ENCODE measurements at places on chromosomes 5 and 9.

GRCh38 chr9:71859939-71860338 lies 51.1 kb downstream of the ABHD17B start:
- no peak for DNase-seq

DNA sequence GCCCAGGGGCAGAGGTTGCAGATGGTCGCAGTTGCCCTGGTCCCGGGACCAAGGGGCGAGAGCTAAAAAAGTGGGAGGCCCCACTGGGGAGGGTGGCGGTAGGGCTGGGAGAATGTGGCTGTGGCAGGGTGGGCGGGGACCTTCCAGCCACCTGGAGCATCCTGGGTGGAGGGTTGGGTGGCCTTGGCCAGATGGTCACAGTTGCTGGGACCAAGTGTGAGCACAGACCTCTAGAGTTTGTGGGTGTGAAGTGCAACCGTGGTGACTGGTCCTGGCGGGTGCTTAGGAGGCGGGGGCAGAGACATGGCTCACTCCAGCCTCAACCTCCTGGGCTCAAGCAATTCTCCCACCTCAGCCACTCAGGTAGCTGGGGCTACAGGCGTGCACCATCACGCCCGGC lies 5.7 kb upstream of the TRAF2 start:
- no peak for DNase-seq

DNA sequence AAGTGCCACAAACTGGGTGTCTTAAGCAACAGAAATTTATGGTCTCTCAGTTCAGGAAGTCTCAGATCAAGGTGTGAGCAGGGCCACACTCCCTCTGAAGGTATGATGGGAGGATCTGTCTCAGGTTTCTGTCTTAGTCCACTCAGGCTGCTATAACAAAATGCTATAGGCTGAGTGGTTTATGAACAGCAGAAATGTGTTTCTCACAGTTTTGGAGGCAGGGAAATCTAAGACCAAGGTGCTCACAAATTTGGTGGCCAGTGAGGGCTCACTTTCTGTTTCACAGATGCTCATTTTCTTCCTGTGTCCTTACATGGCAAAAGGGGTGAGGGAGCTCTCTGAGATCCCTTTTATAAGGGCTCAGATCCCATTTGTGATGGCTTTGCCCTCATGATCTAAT lies 281.4 kb downstream of the CWC27 start:
- no peak for DNase-seq

GRCh38 chr9:84325347-84325973 lies 15.1 kb downstream of the SLC28A3 start:
- DNase-seq, result no peak

DNA sequence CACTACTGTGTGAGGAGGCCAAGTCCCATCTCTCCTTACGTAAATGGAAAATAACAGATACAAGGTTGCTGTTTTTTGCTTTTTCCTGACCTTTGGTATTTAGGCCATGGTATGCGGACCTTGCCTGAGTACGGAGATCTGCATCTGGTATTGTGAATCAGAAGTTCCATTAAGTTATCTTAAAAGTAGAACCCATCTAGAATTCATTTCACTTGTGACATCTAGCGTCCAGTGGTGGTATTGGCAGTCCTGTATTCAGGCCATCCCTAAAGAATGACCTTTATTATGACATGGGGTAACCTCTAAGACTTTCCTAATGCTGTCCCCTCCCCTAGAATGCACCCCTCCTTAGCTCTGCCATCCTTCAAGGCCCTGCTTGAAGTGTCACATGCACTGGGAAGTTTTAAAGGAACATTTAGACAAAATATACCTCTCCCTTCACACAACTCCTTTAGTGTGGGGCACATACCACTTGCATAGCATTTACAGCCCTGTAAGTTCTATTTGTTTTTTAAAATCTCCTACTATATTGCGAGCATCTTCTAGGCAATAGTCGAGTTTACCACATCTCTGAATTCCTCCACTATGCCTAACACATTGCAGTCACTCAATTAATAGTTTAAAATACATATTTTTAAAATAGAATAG lies 1.9 kb upstream of the SPDL1 start:
- peak; percentile 38 for DNase-seq

DNA sequence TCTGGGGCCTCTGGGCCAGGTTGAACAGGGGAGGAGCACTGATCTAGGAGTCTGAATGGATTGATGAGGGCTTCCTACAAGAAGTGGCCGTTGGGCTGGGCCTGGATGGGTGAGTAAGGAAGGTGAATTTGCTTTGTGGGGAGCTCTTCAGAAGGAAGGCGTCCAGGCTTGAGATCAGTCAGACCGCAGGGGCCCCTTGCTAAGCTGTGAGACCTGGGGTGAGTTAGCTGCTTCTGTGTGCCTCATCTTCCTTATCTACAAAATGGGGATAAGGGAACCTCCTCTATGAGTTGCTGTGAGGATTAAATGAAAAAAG lies 1.1 kb upstream of the SYNPO start:
- no peak for DNase-seq

GRCh38 chr5:105054406-105054805 lies 1491.8 kb upstream of the NUDT12 start:
- DNase-seq, result no peak

DNA sequence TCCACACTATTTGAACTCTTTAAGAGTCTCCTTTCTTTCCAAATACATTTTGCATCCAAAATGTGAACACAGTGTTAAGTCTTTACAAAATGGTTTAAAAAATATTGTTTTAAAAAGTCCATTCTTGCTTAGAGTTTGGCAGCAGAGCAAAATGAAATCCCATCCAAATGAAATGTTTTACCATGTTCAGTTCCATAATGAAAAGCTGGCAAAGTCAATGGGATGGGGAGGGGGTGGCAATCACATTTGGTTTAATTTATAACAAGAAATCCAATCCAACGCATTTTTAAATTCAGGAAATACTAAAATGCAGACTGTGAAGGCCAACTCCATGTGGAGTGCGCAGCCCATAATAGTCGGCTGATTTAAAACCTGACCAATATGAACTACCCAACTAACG lies 39.4 kb downstream of the MRPL36 start:
- DNase-seq, result no peak

- no peak for DNase-seq
These were observed 35.7 kb upstream of the OTULINL start for GRCh38 chr5:14545862-14546261.

GRCh38 chr9:121305269-121305994 lies 37.5 kb downstream of the GSN start:
- no peak for DNase-seq

- DNase-seq, result no peak
These were observed 77.0 kb downstream of the GALNT10 start for GRCh38 chr5:154267516-154267915.

DNA sequence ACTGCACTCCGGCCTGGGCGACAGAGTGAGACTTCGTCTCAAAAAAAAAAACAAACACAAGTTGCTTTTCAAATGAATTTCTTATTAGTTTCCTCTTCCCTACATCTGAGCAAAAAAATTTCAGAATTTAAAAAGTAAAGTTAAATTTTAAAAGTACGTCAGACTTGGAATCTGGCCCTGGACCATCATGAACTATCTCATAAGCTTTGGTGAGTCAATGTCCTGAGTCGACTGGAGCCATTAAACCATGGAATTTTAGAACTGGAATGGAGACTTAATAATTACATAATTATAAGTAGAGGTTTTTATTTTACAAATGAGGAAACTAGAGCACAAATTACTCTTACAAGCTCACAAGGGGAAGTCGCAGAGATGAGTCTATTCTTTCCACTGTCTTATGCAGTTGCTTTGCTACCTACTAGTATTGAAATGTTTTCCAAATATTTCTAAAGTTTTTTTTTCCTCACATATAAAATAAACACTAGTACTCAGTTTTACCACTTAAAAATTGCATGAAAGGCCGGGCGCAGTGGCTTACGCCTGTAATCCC lies 98.0 kb upstream of the ZNF608 start:
- no peak for DNase-seq

DNA sequence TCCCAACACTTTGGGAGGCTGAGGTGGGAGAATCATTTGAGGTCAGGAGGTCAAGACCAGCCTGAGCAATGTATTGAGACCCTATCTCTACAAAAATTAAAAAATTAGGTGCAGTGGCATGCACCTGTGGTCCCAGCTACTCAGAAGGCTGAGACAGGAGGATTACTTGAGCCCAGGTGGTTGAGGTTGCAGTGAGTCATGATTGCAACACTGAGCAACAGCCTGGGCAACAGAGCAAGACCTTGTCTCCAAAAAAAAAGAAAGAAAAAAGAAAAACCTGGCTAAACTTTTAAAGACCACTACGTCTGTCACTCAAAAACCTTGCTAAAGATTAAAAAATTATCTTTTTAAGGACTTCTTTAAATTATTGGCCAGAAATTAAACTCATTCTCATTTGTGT lies 59.8 kb upstream of the ABCA1 start:
- DNase-seq, result no peak

Data from CD8-positive, alpha-beta memory T cell (primary cell).